HS-27A (cell line): ENCODE measurements at places on chromosomes 12 and 14.

- no peak for DNase-seq
These were observed 112.4 kb downstream of the APAF1 start for GRCh38 chr12:98757455-98757854.

DNA sequence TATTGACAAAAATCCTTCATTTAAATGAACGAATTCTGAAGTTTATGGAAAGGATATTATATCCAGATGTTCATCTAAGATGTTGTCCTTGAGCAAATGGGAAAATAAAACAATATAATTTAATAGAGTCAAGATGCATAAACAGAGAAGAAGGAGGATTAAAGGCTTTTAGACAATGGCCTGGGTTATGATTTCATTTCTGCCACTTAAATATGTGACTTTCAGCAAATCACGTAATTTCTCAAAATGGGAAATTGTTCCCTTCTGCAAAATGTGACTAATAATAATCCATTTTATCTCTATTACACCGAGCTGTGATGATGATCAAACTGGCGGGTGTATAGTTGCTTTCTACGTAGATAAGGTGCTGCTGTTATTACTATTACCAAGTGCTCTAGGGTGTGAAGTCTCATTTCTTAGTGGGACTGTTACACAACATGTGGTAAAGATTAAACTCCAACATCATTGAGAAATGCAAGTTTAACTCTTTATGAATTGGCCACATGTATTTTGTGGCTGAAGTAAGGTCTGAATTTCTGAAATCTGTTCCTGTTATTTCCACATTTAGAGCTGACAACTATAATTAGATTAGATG lies 157.0 kb downstream of the MYRFL start:
- no peak for DNase-seq

- DNase-seq = no peak
These were observed 16.4 kb upstream of the NUDT4 start for GRCh38 chr12:93361151-93361919.

DNA sequence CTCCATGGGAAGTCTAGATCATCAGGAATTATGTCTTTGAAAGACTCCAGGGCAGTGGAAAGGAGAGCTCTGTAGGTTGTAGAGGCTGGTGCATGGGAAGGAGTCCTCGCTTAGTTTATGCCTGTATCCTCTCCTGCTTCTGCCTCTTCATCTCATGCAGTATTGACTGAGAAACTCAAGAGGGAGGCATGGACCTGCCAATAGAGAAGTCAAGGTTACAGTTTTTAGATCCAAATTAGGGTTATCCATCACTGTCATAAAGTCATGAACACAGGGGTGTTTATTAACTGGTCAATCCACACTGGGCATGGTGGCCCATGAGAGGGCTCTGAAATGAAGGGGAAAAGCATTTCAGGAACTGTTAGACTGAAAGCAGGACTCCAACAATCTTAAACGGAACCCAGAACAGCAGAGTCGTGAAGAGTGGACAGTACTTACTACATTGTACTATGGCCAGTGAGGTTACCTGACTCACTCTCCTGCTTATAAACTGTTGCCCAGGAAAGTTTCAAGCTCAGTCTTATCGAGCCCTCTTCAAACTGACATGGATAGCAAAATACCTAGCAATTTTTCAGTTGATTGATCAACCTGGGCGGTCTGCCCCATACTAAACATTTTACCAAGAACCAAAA lies 30.1 kb upstream of the DHRS7 start:
- no peak for DNase-seq

- DNase-seq = no peak
These were observed 163.9 kb downstream of the PTCSC3 start for GRCh38 chr14:36012621-36013020.

- peak; percentile 63 for DNase-seq
These were observed 583 bp downstream of the CPNE8 start for GRCh38 chr12:38904537-38905479.

GRCh38 chr12:115451780-115452736 lies 768.1 kb upstream of the TBX3 start:
- no peak for DNase-seq

DNA sequence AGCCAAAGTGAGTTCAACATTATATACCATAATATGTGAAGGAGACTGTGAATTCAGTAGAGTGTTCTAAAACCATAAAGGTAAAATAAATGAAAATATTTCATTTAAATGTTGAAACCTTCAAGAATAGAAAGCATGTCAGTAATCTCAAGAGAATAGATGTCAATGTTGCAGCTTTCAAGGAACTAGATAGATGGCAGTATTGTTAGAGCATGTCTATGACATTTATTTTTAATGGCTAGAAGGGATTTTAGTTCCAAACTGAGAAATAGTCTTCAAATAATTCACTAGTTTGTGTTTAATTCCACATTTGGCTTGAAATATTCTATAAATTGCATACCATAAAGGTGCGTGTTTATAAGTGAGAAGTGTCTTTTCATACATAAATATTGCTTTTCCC lies 326.5 kb downstream of the FLRT2 start:
- no peak for DNase-seq

- DNase-seq = peak; percentile 43
These were observed 60.1 kb upstream of the RIMBP2 start for GRCh38 chr12:130775953-130776856.

GRCh38 chr12:65655074-65655493 lies 169.2 kb upstream of the HMGA2 start:
- no peak for DNase-seq

GRCh38 chr14:106455026-106455425 lies 928.6 kb downstream of the TMEM121 start:
- no peak for DNase-seq

DNA sequence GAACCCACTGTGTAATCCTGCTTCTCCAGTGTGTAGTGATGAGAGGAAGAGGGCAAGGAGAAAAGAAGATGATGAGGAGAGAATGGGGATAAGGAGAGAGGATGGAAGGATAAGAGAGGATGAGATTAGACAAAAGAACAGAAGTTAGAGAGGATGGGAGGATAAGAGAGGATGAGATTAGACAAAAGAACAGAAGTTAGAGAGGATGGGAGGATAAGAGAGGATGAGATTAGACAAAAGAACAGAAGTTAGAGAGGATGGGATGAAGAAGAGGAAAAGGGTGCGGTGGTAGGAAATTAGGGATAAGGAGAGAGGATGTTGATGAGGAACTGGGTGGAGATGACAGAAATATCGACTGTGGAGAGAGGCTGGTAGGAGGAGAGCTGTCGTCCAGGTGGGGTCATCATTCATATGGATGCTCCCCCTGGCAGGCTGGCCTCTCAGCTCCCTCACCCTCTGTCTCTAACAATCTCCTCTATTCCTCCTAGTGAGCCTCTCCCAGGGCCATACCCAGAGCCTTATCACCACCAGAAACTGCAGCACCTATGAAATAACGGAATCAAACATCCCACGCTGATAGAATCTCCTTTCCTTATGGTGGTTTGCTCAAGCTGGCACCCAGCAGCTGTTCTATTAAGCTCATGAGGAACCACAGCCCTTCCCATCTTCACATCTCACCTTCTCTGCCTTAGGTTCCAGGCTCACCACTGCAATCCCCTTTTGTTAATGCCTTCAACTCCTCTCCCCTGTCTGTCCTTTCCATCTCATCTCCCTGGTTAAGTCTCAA lies 6.0 kb upstream of the CIROP start:
- DNase-seq = no peak

DNA sequence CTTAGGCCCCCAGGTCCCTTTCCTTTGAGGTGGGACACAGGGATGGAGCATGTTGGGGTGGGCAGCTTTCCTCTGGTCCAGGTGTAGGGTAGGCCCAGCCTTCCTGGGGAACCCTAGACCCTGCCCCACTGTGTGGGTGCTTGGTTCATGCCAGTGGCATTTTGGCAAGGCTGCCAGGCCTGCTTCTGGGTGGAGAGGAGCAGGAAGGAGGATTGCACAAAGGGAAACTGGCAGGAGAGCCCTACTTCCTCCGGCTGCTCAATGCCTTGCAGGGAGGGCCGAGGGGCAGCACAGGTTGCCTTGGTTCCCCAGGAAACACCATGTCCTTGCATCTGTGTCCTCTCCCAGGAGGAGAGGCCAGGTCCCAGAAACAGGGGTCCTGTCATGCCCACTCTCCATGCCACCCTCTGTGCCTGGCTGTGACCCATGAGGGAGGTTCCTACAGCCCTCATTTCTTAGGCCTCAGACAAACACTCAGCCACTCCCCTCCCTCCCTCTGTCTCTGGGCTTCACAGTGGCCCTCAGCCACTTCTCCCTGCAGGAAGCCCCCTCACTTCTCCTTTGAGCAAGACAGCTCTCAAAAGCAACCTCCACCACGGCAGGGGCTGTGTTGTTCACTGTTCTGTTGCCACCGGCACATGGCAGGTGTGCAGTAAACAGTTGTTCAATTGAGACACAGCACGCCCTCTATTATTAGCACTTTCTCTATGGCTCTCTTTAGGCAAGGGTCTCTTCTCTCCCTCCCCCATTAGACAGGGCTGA lies 6.8 kb upstream of the KRT80 start:
- DNase-seq = no peak

DNA sequence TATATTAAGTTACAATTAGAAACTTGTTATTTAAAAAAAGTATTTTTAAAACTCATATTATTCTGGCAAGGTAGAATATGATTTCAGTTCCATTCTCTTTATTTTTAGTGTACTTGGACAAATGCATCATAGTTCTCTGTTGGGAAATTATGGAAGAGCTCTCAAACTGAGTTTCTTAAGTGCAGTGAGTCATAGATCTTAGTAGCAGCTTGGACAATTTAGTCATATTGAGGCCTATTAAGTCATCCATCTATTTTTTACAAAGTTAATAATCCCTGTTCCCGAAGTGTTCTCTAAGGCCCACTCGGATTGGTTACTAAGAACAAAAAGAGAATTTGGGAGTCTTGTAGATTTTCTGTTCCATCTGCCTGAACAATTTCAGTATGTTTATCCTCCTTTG lies 113.9 kb downstream of the ANO4 start:
- DNase-seq = no peak

- no peak for DNase-seq
These were observed 63.3 kb upstream of the HSPB8 start for GRCh38 chr12:119115296-119115905.

- no peak for DNase-seq
These were observed 71.4 kb downstream of the KCNK10 start for GRCh38 chr14:88251650-88252049.

GRCh38 chr14:69214393-69214792 lies 23.1 kb downstream of the EXD2 start:
- no peak for DNase-seq

DNA sequence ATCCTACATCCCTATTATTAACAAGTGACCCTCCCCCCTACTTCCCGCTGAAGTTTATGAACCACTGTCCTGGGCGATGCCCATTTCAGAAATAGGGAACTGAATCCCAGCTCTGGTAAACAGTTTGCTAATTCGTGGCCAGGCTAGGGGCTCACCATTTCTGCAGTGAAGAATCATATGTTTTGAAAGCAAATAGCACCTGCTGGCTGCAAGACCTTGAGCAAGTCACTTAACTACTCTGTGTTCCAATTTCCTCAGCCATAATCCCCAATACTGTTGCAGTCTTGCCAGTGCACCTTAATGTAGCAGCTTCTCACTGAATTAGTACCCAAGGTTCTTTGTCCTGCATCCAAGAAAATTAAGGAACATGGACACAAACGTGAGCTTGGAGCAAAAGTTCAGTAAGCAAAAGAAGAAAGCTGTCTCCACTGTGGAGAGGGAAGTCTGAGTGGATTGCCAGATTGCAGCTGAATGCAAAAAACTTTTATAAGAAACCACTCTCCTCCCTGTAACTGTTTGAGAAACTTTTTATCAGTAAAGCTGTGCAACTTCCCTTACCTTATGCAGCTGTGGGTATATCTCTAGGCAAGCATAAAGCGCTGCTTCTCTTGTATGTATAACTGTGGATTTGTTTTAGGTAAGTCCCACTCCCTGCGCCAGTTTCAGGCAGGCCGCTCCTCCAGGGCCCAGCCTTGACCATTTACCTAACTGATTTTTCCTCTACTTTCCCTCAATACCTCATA lies 824 bp downstream of the OAS1 start:
- no peak for DNase-seq

DNA sequence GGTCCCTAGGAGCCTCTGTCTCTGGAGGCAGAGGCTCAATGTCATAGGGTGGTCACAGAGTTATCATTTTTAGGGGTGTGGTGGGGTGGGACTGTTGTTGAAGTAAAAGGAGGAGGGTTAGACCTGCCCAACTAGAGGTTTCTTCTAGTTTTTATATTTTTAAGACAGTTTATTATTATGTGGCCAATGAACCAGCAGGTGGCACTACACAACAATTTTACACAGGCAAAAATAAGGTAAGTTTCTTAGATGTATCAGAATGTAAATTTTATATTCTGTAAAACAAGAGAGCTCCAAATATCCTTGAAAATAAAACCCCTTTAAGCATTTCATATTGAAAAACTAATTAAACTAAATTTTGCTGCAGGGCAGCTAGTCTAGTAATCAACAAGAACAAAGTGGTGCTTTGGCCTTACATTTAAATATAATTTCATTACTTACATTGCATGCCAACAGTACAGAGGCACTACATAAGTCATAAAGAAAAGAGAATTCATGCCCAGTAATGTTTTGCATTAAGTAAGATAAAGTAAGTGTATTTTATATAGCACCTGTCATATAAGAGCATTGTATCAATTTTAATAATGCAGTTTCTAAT lies 22.2 kb upstream of the OVCH1 start:
- DNase-seq = peak; percentile 63

DNA sequence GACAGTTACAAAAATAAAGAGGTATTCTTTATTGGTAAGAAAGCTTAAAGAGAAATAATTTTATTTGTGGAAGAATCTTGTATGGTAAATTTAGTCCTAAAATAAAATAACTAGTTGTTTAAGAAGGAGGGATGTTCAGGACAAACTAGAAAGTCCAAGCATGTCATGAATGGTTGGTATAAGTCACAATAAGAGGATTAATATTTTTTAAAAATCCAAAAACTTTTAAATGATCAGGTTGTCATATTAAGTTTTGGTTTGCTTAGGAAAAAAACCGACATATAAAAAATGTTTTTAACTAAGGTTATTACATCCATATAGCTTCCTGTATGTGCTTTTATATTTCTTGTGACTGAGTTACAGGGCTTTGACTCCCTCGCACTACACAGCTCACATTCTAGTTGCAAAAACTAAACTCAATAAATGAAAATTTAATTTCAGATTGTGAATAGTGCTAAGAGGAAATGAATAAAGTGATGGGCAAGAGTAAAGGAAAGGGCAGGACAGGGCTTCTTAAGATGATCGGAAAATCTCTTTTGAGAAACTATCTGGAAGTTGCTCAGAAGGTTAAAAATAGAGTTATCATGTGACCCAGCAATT lies 80.7 kb upstream of the METAP2 start:
- no peak for DNase-seq

- no peak for DNase-seq
These were observed 113.7 kb upstream of the MYF6 start for GRCh38 chr12:80593766-80594165.

DNA sequence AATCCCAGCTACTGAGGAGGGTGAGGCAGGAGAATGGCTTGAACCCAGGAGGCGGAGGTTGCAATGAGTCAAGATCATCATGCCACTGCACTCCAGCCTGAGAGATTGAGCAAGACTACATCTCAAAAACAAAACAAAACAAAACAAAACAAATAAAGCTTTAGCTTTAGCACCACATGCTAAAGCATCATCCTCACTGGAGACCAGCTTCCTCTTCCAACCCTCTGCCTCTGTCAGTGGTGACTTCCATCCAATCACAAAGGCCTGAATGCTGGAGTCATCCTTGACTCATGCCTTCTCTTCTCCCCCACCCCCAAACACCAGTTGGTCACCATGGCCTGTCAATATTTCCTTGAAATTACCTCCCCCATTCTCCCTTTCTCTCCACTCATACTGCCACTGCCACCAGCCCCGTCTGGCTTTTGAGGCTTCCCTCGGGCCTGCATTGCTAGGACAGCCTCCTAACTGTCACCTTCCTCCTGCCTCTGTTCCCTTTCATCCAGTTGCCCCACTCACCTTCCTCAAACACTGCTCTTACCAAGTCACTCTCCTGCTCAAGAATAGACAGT lies 1.4 kb downstream of the ZNF385A start:
- peak; percentile 73 for DNase-seq
